ENCODE measurements at places on chromosomes 6 and 20.

- DNase-seq, result no peak
Observed at GRCh38 chr6:144500892-144501291, 215.8 kb downstream of the UTRN start.

DNA sequence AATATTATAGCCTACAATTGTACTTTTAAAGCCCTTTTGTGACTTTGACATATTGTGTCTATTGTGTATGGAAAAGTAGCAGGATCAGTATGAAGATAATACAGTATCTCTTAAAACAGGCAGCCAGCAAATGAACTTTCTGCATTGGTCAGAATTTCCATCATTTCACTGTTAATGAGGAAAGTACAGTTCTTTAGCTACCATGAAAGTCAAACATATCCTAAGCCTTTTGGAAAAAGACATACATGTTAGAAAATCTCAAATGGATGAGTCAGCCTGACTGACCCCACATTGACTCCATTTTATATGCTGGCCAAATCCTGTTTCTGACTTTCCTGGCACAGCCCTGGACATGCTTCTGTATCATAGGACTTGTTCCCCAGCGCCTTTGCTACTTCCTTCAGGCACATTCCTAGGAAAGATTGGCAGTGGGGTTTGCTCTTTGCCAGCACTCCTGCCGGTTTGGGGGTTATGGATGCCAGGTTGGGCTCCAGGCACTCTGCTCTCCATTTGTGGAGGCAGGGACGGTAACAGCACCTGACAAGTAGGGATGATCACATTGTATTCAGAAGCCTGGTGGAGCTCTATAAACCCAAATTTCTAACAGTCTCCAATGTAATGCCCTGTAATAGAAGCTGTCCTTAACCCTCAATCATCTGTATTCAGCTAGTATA is 43.7 kb downstream of the TOP1 start:
- no peak for DNase-seq

DNA sequence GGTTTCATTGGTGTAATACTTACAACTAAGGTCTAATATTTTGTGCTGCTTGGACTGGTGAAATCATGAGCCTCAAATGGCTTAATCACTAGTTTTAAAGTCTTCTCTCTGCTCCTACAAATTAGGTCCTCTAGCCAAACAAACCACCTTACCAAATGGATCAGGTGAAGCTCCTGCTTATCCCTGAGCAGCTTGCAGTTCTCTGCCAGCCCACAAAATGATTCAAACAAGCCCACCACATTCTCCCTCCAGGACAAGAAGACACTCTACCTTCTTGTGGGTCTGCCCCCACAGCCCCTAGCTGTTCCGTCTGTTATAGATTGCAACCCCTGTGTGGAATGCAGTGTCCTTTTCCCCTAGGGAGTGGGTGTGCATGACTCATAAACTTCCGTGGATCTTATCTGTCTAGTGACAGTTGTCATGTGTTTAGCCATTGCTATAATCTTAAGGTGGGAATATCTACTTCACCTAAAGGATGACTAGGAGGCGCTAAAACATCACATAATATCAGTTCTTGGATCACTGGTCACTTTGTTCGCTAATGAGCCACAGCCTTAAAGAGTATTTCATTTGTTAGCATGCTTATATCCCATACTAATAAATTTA is 940.5 kb upstream of the MANEA start:
- DNase-seq, result no peak

- DNase-seq, result no peak
Observed at GRCh38 chr20:50537546-50538201, 27.5 kb downstream of the PTPN1 start.

DNA sequence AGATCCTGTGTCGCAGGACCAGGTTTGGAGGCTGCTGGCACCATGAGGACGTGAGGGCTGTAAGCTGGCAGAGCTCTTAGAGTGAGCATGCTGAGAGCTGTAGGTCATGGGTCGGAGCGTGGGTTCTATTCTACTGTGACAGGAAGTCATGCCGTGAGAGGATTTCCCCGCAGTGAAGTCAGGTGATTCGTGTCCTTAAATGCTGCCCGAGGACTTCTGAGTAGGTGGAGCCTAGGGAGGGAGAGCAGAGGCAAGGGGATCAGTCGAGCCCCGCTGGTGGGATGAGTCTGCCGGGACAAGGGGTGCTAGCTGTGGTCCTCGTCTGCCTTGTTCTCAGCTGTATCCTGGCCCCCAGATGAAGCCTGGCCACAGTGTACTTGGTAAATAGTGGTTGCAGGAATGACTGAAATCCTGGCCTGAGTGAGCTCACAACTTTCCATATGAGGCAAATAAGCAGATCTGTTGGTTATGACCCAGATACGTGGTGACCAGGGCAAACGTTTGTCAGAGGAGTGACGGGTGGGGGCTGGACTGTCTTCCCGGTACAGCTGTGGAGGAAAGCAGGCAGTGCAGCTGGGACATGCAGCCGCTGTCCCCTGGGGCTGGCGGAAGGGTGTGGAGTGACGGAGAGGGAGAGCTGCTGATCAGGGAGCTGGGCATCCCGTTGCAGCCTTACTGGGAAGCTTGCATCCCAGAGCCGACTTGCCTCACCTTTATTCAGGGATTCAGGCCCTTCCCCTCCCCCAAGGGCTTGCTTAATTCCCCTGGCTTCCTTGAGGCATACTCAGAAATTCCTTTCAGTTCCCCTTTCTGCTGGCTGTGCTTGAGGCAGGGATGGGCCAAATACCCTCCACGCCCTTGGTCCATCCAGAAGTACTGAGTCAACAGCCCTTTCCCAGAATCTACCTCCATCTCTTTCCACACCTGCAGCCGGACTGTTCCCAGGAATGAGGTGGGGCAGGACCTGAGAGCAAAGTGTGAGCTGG is 250.9 kb upstream of the RREB1 start:
- DNase-seq, result peak; percentile 59

- no peak for DNase-seq
Observed at GRCh38 chr6:6997263-6998193, 110.2 kb upstream of the RREB1 start.

DNA sequence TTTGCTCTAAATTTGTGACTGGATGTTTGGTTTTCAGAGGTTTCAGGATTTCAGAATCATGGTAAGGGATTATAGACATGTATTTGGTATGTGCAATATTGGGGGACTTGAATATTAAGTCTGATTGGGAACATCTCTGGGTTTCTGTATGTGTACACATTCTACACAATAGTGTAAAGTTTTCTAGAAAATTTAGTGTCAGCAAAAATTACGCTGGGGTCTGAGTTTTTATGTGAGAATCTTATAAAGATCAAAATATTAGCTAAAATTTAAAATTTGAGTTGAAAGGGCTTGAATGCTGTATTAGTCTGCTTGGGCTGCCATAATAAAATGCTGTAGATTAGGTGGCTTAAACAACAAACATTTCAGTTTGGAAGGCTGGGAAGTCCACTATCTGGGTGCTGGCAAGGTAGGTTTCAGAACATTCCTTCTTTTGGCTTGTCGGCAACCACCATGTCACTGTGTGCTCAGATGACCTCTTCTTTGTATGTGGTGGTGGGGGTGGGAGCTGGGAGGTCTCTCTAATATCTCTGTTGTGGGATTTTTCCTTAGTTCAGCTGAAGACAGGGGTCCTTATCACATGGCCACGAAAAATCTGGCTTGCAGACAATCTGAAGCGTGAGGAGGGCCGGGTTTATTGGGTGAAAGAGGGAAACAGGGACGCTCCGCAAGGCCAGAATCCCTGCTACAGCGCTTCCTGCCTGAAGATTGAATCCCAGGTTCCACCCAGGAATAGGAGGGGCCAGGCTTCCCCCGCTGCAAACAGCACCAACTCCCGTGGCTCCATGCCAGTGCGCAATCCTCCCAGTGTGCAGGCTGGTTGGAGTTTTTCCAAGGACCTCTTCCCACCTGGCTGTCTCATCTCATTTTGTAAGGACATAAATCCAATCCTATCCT is 299.7 kb downstream of the PLCB1 start:
- no peak for DNase-seq

- DNase-seq, result no peak
Observed at GRCh38 chr6:2450546-2450945, 205.1 kb upstream of the GMDS start.

DNA sequence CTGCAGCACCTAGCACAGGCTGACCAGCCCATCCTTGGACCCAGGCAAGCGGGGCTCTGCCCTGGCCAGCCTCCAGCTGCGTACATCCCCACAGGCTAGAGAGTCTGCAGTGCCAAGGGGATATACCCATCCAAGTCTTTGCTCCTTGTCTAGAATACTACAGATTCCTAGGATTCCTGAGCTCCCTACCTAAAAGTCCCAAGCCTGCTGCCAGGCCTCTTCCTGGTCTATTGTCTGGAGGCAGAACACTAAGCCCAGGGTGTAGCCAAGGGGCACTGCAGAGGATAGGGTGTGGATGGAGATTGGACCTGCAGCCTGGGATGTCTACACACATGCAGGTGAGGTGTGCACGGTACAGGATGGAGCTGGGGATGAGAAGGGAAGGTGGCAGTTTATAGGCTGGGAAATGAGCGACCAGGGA is 90.0 kb upstream of the SIRPA start:
- DNase-seq, result no peak

DNA sequence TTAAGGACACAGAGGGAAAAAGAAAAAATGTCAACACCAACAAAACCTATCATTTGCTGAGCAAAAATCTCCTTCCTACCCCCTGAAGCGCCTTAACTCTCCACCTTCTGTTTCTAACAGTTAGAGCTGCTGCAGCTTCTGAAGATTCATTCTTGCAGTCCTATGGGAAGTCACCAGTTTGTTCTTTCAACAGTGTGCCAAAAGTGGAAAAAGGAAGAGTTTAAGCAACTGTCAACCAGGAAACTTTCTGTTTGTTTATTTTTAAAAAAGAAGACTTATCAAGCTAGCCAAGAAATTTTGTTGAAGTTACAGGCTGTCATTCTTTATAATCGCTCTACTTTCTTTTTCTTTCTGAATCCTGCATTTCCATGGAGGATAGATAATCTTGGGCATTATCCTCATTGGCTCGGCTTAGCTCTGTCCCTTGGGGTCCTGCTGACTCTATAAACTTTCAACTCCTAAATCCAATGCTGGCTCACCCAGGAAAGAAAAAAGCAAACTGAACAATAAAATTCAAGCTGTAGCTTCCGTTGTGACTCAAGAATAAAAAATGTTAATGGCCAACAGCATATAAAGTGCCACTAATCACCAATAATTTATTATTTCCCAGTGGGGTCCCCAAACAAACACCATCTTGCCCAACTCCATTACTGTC is 172.8 kb upstream of the CITED2 start:
- no peak for DNase-seq

- DNase-seq, result no peak
Observed at GRCh38 chr20:12535316-12535715, 473.5 kb upstream of the SPTLC3 start.

DNA sequence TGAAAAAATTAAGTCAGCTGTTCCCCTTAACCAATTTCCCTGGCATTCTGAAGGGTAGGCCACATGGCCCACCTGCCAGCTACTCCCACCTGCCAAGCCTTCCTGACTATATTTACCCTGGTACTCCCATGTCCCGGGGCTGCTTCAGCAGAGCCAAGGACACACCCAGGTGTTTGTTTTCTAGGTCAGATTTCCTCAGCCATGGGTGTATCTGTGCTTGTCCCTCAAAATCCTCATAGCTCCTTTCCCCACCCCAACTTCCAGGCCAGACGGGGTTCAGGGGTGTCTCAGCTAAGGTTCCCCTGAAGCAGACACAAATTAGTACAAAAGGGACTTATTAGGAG is 139.4 kb upstream of the CDYL start:
- DNase-seq, result no peak

GRCh38 chr6:16360365-16360764 is 122.0 kb downstream of the GMPR start:
- no peak for DNase-seq

DNA sequence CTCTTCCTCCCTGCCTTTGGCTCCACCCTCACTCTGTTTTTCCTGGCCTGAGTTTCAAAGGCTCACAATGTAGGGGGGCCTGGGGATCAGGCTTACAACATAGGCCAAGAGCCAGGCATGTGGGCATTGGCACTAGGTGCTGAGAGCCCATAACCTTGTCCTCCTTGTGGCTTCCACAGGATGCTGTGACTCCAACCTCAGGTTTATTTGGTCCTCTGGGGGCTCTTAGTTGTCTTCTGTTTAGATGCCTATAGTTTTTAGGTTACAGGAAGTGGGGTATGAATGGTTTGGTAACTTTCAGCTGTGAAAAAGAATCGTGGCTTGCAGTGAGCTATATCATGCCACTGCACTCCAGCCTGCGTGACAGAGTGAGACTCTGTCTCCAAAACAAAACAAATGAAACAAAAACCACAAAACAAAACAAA is 25.6 kb downstream of the MMP24 start:
- no peak for DNase-seq

DNA sequence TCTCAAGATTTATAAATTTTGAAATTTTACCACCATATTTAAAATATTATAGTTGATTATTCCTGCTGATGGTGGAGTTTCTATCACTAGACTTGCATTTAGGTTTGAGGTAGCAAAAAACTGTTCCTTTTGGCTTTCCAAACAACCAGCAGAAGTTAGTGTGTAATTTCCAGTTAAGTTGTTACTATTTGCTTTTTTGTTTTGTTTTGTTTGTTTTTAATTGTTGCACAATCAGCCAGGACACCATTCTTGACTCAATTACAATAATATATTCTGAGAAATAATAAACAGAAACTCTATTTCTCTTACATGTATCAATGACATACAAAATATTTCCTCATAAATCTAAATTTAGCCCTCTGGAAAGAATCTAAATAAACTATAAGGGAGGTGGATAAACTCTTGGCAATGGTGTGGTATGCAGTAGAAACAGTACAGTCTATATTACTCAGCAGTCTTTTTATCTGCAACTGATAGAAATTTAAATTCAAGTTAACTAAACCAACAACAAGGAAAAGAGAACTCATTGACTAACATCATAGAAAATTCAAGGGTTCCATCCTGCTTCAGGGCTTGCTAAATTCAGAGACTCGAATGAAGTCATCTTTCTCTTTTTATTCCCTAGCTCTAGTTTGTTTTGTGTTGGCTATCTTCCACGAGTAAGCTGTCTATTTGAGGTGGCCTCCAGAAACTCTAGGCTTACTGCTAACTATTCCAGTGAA is 19.4 kb upstream of the COL19A1 start:
- DNase-seq, result no peak

- no peak for DNase-seq
Observed at GRCh38 chr6:52890018-52890417, 19.5 kb downstream of the GSTA3 start.

DNA sequence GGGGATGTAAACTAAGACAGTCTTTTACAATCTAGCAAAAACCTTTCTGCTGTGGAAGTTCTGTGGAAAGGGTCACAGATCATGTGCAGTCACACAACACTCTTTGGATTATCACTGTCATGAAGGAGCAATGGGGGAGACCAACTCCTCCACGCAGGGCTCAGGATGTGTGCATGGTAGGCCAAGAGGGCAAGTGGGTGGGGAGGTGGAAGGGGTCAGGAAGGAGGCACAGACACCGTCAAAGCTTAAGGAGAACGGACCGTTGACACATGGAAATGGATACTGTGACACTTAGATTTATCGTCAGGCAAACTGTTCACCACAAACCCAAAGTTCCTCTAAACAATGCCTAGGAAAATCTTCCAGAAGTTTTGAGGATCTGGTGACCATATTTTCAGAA is 215.8 kb downstream of the PAX1 start:
- no peak for DNase-seq

GRCh38 chr20:63495741-63496595 is 2.9 kb downstream of the EEF1A2 start:
- peak; percentile 82 for DNase-seq
